ENCODE measurements at places on chromosomes 2 and 18.

DNA sequence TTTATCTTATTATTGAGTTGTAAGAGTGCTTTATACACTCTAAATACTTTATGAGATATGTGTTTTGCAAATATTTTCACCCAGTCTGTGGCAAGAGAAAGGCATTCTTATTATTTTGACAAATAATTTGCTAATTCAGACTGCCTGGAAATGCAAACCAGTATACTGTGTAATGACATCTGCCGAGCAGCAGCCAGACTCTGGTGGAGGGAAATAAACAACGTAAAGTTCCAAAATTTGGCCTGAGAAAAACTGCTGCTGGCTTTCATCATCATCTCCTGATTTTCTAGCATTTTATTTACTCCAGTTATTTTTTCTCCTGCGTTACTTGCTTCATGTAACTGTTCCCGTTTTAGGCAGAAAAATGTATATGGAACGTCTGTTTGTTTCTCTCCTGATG is 161.6 kb downstream of the RNF152 start:
- DNase-seq = no peak

- no peak for DNase-seq
Measured at GRCh38 chr2:83273322-83273721, 1185.8 kb downstream of the SUCLG1 start.

- no peak for DNase-seq
Measured at GRCh38 chr2:173307293-173307692, 47.4 kb upstream of the CDCA7 start.

DNA sequence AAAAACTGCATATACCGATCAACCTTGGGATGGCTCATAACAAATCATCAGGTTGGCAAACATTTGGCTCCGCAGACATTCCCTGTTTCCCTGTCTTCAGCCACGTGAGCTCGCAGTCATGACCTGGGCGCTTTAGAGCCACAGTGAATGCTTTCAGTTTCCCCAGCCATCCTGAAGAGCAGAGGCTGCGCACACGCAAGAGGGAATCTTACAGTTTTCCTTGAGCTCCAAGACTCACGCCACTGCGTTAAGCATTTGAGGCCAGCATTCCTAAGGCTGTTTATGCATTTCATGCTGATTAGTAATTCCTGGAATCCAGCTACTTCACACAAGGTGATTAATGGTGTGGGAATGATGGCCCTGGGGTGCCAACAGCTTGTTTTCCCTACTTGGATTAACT is 95.1 kb downstream of the MTCL1 start:
- peak; percentile 66 for DNase-seq

GRCh38 chr2:146561996-146562395 is 1282.8 kb upstream of the ACVR2A start:
- DNase-seq = no peak

GRCh38 chr2:48313036-48313877 is 216.7 kb upstream of the STON1 start:
- no peak for DNase-seq

DNA sequence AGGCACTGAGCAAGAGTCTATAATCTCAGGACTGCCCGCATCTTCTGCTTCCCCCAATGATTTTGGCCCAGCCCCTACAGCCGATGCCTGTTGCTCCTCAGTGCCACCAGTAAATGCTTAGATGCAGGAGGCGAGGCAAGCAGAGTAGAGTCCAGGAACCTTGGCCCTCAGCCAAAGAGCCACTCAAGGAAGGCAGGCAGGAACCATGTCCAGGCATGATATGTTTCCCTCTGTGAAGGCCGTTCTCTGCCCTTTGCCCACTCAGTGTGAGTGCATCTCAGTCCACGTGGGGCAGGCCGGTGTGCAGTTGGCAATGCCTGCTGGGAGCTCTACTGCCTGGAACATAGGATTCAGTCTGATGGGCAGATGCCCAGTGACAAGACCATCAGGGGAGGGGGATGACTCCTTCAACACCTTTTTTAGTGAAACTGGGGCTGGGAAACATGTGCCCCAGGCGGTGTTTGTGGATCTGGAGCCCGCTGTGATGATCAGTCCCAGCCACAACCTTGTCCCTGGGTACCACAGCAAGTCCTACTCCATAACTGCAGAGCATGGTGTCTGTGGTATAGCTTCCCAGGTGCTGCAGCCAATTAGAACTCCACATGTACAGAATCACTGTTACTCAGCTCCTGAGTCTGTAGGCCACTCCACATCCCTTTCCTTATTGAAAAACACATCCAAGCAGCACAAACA is 9.7 kb upstream of the DNAJB2 start:
- DNase-seq = peak; percentile 68

DNA sequence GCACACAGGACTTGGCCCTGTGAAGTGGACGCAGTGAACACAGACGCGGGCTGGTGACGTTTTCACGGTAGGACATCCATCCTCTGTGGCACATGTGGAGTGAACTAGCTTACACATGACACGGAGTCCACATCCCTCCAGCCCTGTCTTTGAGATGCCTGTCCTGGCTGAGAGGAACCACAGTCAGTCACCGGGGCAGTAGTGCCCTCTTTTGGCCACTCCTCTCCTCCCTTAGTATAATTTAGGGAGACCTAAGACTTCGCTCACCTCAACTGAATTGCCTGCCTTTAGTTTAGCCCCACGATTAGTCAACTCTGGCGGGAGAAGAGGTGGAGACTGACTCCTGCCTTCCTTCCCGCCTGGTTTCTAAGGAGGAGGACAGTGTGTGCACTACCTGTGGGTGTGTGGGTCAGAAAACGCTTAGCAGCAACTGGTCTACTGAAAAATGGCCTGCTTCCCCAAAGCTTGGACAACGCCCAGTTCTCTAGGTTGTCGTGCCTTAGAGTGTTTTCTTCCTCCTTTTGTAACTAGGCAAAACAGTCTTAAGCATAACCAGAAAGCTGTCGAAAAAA is 70.6 kb downstream of the MBP start:
- no peak for DNase-seq

DNA sequence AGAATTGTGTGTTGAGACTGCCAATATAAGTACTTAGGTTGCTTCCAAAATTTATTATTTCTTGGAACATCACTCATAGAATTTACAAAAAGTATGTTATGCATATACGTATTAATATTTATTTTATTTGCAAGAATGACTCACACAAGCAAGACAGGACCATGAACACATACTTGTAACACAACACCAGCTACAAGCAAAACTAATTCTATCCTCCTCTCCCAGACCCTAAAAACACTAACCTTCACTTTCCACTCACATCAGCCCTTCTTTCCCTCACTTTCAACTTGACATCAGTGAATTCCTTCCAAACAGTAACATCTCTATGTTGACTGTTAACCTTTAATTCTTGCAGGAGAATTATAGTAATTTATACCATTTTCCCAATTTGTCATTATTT is 24.3 kb downstream of the OSBPL1A start:
- no peak for DNase-seq

DNA sequence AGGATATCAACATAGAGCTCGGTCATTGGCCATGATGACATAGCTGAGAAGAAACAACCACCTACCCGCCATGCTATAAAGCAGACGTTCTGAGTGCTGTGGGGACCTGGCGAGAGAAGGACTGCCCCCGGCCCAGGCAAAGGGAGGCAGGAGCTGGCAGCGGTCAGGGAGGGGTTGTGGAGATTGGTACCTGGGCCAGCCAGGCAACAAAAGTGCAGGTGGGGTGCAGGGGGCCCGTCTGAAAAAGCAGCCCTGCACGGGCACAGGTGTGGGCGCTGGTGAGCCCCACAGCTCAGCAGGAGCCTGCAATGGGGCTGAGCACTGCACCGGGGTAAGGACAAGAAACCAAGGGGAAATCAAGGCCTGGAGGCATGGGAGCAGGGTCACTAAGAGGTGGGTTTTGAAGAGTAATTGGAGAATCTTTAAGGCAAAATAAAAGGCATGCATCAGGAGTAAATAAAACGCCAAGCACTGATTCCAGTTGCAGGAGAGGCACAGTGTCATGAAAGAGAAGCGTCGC is 464.0 kb downstream of the EIPR1 start:
- DNase-seq = no peak

GRCh38 chr2:48346124-48346536 is 183.8 kb upstream of the STON1 start:
- DNase-seq = peak; percentile 55

DNA sequence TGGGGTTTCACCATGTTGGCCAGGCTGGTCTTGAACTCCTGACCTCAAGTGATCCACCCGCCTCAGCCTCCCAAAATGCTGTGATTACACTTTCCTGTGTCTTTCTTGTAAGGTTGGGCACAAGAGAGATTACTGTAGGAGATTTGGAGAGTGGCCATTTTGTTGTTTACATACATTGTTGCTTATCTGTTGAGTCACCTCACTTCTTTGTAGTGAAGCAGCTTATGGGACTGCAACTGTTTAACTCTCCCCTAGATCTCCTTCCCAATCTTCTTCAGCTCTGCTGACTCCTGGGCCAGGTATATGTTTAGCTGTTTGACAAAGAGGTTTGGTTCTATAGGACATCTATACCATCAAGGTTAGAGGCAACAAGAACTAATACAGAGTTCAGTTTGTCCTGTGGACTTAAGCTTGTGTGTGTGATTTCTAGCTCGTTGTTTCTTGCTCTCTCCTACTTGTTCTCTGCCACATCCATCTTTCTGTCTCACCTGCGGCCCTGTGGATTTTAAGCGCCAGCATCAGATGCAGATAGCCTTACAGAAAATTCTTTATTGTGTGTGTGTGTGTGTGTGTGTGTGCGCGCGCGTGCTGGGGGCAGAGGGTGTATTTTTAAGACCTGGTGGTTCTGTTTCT is 95.4 kb downstream of the HAUS1 start:
- DNase-seq = peak; percentile 19

GRCh38 chr2:237199082-237199481 is 113.4 kb downstream of the COPS8 start:
- no peak for DNase-seq

GRCh38 chr2:190572246-190572645 is 37.7 kb upstream of the NEMP2 start:
- DNase-seq = no peak

- DNase-seq = no peak
Measured at GRCh38 chr2:170695521-170696410, 19.4 kb upstream of the SP5 start.

DNA sequence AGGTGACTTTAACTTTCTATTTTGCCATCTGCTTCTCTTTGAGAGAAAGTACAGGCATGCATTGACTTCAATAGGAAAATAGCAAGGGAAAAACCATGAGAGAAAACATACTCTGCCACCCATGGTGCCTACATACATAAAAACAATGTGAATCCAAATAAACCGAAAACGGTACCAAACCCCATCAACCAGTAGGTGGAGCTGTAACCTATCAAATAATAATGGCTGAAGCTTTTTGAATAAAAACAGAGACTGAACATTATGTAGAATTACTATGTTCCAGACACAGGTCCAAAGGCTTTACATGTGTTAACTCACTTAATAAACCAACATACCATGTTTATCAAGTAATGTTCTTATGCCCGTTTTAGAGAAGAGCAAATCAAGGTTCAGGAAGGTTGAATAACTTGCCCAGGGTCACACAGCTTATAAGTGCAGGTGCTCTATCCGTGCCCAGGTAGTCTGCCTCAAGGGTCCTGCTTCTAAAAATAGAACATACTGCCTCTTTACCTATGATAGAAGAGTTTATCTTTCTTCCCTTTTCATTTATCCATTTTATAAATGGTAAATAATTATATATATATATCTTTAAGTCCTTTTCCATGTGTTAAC is 293.9 kb upstream of the SYT4 start:
- peak; percentile 67 for DNase-seq

DNA sequence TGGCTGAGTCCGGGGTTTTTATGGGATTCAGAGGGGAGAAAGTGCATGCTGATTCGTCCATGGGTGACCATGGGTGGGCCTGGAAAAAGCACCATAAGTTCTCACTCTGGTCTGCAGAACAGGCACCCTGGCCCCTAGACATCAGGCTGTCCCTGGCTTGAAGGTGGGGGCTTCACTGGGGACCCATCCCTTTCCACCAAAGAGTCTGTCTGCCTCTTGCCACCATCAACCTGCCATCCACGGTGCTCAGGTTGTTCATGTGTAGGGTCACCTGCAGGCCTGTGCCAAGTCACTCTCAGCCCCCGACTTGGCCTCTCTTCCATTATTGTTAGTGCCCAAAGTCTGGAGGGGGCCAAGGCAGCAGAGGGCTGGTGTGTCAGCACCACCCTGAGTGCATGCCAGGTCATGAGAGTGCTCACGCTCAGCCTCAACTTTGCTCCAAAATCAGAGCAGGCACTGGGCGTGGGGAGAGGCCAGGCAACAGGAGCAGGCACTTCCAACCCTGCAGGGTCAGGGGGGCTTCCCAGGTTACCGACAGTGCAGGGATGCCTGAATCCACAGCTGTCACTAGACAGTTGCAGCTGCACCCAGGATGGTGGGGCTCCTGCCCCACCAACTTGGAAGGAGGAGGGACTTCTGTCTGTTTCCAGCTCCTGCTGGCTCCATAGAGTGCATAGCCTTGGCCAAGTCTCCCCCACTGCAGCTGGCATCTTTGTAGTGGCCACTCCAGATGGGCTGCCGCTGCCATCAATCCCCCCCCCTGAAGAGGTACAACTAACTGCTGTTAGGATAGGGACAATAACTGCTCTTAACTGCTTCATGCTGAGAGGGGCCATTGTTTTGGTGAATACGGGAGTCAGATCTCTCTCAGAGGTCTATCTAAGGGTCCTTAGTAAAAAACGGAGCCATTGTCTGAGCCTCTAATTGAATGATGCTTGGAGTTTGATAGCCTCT is 209.3 kb downstream of the AKAIN1 start:
- DNase-seq = no peak

DNA sequence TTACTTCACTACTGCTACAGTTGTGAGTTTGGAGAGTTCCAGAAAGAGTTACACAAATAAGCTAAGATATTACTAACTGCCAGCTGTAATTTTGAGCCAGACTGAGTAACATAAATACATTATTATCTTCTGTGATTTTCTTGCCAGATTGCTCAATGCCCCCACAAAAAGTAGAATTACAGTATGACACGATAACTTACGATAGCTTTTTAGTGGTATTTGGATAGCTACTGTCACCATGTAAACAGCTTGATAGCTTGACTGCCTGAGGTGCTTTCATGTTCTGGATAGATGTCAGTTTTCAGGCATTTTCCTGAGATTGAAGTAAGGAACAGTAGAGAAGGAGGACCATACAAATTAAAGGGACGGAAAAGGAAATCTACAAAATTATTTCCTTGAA is 533.3 kb downstream of the SOCS6 start:
- DNase-seq = no peak

DNA sequence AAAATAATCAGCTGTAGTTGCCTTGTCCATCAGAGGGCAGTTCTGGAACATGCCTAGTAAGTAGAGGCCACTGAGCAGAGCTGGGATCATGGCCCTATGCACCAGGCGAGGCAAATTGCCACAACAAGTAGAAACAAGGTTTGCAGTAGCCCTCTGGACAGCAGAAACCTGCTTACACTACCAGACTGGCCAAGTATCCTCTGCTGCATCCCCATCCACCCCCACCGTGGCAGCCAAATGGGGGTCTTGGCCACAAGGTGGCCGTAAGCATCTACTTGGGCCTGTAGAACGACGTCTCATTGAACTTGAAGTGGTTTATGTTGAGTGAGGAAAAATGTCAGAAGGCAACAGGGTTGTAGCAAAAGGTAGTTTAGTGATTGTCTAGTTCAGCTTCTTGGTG is 241.2 kb downstream of the ALPK2 start:
- no peak for DNase-seq

- peak; percentile 80 for DNase-seq
Measured at GRCh38 chr2:16093639-16094529, 153.5 kb downstream of the MYCN start.

GRCh38 chr2:204354442-204354856 is 190.8 kb upstream of the PARD3B start:
- no peak for DNase-seq

Measured in hepatocyte (in vitro differentiated cells).